Left renal cortex interstitium (tissue), 4 donors: ENCODE measurements at places on chromosomes 7 and 10.

GRCh38 chr7:36301914-36302771 is 87.5 kb upstream of the ANLN start:
- DNase-seq, result no peak

- DNase-seq, result no peak
Measured at GRCh38 chr7:137695942-137696341, 150.8 kb downstream of the DGKI start.

- DNase-seq, result peak; percentile 50
Measured at GRCh38 chr10:59622320-59623132, 87.1 kb downstream of the SLC16A9 start.

DNA sequence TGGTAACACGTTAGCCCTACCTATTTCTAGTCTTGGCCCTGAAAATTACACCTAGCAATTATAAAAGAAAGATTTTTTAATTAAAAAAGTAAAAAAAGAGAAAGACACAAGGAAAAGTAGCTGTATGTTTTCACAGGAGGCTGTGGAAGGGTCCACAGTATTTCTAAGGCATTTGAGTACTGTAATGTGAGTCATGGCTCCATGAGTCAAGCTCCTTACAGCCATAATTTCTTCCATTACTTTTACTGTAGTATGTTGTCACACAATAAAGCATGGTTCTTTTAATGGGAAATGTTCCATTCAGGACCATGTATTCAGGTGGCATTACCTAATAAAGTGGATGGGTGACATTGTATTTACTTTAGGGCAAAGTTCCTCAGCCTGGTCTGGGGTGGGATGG is 113.4 kb downstream of the GPR37 start:
- no peak for DNase-seq

DNA sequence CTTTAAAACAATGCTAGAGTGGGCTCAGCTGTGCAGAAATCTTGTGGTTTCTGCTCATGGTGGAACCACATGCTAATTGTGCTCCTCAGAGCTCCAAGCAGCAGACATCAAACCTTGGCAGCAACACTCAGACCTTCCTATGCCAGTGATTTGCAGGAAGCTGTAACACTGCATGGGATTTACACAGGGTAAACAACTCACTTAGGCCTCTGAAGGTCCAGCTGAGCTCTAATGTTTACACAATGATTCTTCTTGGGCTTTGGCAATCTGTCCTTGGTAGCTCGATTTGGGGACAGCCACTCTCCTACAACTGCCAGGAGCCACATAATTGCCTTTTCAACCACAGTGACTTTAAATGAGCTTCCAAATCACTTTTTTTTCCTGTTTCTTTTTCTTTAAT is 97.7 kb upstream of the PDLIM1 start:
- no peak for DNase-seq

- no peak for DNase-seq
Measured at GRCh38 chr10:24305551-24306506, 96.9 kb downstream of the KIAA1217 start.

DNA sequence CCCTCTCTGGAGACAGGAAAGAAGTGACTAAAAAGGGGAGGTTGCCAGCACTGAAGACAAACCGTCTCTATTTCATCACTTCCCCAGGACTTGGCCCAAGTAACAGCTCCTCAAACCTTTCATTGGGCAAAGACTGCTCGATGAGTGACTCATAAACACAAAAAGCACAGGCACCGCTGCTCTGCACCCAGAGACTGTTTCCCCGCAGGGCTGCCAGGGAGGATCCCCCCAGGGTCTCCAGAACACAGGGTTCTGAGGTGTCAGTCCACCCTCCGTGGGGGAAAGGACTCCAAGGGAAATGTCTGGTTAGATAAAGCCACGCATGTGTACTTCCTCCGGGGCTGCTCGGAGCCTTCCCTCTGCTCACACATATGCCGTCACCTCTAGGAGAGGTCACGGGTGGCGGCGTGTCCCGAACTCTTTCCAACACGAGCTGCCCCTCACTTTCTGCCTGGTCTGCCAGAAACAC is 59.9 kb downstream of the INSIG1 start:
- DNase-seq, result no peak

- DNase-seq, result no peak
Measured at GRCh38 chr7:87475359-87476178, at the start of gene ABCB4. Gene ABCB4, minus strand, starts transcription at chr7:87475680. Its CDS starts 215 bp downstream, at chr7:87475465.

DNA sequence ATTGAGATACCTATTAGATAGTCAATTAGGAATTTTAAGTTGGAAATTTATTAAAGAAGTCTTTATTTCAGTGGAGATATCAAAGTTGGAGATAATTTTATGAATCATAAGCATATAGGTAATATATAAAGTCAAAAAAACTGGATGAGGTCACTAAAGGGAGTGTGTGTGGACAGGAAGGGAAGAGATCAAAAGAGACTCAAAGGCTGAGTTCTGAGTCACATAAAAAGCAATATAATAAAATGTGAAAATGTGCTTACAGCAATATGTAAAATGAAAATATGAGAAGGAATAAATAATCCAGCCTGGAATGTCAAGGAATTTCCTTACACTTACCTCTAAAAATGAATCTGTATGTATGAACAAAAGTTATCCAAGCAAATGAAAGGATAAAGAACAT is 583.3 kb upstream of the SORCS1 start:
- DNase-seq, result no peak

GRCh38 chr10:79452174-79452611 is 6.8 kb upstream of the ZCCHC24 start:
- DNase-seq, result no peak

GRCh38 chr10:122462533-122463465 is 1.4 kb downstream of the HTRA1 start:
- no peak for DNase-seq

- DNase-seq, result peak; percentile 71
Measured at GRCh38 chr10:90871766-90872647, at the start of gene RPP30. Gene RPP30, plus strand, starts transcription at chr10:90871974. Its CDS starts 13 bp downstream, at chr10:90871987.

GRCh38 chr10:47447705-47448104 is 36.2 kb downstream of the ANXA8 start:
- DNase-seq, result no peak

DNA sequence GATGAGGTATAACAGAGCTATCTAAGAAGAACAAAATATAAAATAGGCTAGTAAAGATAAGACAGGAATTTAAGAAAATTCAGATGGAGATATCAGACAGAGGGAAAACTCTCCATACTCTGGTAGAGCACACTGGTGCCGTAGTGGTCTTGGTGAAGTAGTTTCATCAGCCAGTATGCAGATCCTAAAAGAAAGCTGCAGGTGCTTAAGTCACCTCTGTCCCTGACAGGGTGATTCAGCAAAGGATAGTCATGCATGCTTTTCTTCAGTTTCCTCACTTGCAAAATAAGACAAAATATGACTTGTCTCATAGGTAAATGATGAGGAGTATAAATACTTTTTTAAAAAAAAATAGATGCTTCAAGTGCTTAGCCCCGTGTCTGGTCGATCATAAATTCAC is 794.9 kb downstream of the TNS3 start:
- no peak for DNase-seq

DNA sequence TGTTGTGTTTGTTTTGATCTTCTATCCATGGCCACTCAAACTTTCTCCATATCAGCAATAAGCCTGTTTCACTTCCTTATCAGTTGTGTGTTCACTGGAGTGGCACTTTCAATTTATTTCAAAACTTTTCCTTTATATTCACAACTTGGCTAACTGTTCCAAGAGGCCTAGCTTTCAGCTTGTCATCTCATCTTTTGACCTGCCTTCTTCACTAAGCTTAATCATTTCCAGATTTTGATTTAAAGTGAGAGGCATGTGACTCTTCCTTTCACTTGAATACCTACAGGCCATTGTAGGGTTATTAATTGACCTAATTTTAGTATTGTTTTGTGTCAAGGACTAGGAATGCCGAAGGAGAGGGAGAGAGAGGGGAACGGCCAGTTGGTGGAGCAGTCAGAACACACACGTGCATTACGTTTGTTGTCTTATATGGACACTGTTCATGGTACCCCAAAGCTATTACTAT is 5.5 kb upstream of the GNAT3 start:
- DNase-seq, result no peak

GRCh38 chr10:6778992-6779701 is 199.1 kb upstream of the PRKCQ start:
- DNase-seq, result no peak
